D341Med (cell line): ENCODE measurements at places on chromosomes 7 and 10.

DNA sequence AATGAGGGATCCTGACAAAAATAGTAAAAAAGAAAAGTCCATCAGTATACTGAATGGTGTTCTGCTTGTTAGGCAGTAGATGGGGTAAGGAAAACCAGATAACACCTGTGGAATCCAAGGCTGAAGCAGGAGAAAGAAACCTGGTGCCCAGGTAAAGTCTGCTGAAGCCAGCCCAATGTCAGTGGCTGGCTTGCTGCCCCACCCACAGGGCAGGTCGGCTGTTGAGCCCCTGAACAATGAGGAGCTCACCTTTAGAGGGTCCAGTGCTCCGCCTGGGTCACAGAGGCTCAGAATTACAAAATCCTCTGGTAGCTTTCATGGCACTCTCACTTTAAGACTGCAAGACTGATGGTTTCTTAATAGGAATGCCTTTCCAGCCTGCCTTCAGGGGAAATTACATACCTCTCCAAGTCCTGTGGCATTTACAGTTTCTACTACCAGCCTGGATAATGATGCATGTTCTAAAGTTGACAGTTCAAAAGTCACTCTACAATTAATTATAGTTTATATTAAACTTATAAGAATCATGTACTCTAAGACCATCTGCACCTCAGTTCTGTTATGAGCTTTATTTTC lies 23.8 kb downstream of the DHX32 start:
- DNase-seq, result no peak

GRCh38 chr10:5947471-5948207 lies 29.7 kb downstream of the IL15RA start:
- no peak for DNase-seq

- DNase-seq, result no peak
These were observed 75.0 kb upstream of the MAGI2 start for GRCh38 chr7:79528421-79528820.

GRCh38 chr10:108709927-108710722 lies 1213.2 kb downstream of the XPNPEP1 start:
- DNase-seq, result no peak

DNA sequence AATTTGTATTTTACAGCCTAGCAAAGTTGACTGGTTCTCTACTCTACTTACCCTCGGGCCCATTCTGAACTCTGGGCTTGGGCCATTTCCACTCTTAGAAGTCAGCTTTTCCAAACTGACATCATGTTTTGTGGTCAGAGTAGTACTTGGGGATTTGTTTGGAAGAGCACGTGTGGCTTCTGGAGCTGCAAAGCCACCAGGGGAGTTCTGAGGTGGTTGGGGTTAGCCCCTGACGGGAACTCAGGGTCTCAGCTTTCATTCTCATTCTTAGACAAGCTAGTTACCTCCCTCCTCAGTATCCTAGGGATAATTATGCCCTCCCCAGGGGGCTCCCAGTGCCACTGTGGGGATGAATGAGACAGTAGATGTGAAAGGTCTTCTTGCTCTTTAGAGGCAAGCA lies 647.7 kb upstream of the GALNT17 start:
- DNase-seq, result no peak

GRCh38 chr7:47232751-47233412 lies 349.0 kb downstream of the TNS3 start:
- no peak for DNase-seq
